CD8-positive, alpha-beta T cell (primary cell): ENCODE measurements at places on chromosomes 6 and 20. TPM values are rescaled to one million over a fixed set of nuclear protein-coding genes. Genes with fewer than 3 reads are reported as not detected.

DNA sequence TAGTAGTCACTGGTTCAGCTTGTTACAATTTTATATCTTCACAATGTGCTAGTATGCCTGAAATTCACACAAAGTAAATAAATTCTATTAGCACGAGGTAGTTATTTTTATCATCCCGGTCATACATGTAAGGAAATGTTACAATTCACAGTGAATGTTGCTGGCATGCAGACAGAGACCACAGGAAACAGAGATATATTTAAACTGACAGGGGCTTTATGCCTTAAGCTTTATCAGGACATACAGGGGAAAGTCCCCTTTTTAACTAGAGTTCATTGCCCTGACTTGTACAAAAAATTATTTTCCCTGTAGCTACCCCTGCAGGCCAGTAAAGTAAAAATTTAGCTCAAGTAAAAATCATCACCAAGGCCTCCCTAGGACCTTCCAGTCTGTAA lies 712.0 kb upstream of the NRSN1 start:
- no peak for DNase-seq

- no peak for DNase-seq
Observed at GRCh38 chr6:82045965-82046756, 201.4 kb downstream of the IBTK start.

GRCh38 chr20:59375541-59375940 lies 75.1 kb downstream of the EDN3 start:
- no peak for DNase-seq

- DNase-seq: no peak
Observed at GRCh38 chr6:41527721-41528408, 18.3 kb upstream of the FOXP4 start.

DNA sequence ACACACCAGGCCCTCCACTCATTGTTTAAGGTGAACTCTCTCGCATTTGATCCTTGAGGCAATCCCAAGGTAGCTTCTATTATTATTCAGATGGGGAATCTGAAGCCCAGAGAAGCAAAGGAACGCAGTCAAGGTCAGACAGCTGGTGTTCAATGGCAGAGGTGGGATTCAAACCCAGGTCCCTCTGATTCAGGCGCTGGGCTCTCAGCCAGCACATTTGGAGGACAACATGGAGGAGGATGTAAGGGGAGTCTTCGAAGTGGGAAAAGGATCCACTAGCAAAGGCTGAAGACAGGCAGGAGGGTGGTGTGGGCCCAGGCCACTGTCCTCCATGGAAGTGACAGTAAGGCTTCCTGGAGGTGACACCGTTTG lies 13.9 kb upstream of the TTPAL start:
- DNase-seq: no peak

DNA sequence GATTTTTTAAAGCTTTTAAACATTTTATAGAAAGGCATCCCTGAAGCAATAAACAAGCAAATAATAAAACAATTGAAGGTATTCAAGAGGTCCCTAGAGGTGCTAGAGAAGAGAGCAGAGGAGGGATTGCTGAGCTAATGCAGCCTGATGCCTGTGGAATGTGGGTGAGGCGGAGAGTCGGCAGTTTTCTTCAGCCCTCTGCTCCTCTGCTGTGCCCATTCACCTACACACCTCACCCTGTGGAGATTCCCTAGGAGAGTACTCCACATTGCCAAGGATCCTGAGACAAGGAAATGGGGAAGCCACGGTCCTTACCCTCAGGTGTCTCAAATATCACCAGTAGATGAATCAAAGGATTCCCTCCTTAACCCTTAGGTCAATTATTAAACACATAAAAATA lies 199.8 kb upstream of the POU3F2 start:
- DNase-seq: no peak

DNA sequence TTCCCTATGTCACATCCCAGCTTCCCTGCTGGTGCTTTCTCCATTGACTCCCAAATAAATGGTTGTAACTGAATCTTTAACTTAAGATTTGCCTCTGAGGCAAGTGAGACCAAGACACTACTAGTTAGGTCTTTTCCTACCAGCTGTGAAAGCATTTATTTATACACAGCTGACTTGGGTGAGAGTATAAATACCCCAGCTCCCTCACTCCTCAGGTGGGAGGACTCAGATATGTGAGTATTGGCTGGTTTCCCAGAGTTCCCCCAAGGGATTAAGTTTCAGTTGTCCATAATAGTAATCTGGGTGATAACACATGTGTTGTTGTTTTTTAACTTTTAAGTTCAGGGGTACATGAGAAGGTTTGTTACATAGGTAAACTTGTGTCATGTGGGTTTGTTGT lies 49.8 kb downstream of the CFAP61 start:
- DNase-seq: no peak

- no peak for DNase-seq
Observed at GRCh38 chr20:54123587-54124180, 50.1 kb downstream of the CYP24A1 start.

DNA sequence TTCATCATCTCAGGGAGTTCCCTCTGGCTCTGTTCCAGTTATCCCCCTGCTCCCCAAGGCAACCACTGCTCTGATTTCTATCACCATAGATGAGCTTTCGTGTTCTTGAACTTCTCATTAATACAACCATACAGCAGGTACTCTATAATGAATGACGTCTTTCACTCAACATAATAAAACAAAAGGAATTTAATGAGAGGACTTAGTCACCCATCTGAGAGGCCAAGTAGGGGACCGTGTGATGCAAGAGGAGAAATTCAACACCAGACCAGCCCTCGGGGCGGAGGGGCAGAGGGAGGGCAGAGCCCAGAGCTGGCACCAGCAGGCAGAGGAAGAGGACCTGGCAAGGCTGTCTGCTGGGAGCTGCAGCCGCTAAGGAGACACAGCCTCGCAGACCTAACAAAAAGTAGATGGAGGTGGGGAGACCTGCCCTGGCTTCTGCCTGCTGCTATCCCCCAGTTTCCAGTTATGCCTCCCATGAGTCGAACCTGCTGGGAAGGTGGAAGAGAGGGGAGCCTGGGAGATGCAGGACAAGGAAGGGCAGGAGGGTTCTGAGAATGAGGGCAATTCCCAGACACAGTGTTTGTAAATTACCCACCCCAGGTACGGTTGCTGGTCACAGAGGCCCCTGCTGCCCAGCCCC lies 13.8 kb downstream of the CCN5 start:
- DNase-seq: no peak

- no peak for DNase-seq
Observed at GRCh38 chr6:157325069-157325805, 1.9 kb upstream of the TMEM242 start.

DNA sequence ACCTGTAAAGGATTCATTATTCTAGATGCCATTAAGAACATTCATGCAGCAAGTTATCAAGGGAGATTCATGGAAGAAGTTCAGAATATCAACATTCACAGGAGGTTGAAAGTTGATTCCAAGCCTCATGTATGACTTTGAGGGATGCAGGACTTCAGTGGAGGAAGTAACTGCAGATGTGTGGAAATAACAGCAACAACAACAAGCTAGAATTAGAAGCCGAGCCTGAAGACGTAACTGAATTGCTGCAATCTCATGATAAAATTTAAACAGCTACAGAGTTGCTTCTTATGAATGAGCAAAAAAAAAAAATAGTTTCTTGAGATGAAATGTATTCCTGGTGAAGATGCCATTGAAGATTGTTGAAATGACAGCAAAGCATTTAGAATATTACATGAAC lies 73.3 kb upstream of the NXT1 start:
- no peak for DNase-seq

DNA sequence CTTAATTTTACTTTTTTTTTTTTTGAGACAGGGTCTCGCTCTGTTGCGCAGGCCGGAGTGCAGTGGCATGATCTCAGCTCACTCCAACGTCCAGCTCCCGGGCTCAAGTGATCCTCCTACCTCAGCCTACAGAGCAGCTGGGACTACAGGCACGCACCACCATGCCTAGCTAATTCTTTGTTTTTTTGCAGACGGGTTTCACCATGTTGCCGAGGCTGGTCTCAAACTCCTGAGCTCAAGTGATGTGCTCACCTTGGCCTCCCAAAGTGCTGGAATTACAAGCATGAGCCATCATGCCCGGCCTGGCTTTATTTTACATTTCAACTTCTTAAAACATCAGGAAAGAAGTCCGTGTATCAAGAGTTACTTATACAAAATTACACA lies 5.7 kb downstream of the OSER1 start:
- DNase-seq: no peak

DNA sequence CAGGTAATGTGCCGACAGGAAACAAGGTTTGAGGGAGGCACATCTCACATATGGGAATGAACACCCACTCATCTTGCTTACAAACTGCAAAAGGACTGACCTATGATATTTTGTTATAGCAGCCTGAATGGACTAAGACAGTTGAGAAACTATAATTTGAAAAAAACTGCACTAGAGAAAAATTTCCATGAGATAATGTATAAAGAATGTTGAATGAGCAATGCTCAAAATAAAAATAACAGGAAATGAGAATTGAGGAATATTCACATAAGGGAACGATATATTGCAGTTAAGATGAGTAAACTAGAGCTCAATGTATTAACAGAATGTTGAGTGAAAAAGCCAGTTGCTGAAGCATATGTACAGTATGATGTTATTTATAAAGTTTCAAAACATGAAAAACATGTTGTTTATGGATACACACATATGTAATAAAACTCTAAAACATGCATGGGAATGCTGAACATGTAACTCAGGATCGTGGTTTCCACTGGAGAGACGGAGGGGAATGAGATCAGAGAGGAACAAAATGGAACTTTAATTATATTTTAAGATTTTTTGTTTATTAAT lies 6.3 kb upstream of the TBC1D22B start:
- no peak for DNase-seq

The ACTL10 gene
- total RNA-seq: 0.75 TPM

The RIPOR2 gene
- total RNA-seq: 93.2 TPM

The VIP gene
- total RNA-seq: not detected

The DEF6 gene
- 172 TPM for total RNA-seq

The PRSS16 gene
- 0.62 TPM for total RNA-seq

The CLVS2 gene
- total RNA-seq: not detected
